Activated CD4-positive, alpha-beta T cell treated with anti-CD3 and anti-CD28 coated beads, Interleukin-2, amount 10 ng/mL, durations not matched to agents 7 days and 5 days (primary cell): ENCODE measurements at places on chromosomes 4 and X. TPM values are rescaled to one million over a fixed set of nuclear protein-coding genes. Genes with fewer than 3 reads are reported as not detected.

TMEM150C gene
- not detected for total RNA-seq

UGT2A1 gene
- not detected for total RNA-seq

COX7B2 gene
- total RNA-seq, result not detected

GLRB gene
- not detected for total RNA-seq

C1QTNF7 gene
- total RNA-seq, result not detected

GRCh38 chr4:95601356-95601755 is 52.6 kb upstream of the UNC5C start:
- DNase-seq, result no peak

DNA sequence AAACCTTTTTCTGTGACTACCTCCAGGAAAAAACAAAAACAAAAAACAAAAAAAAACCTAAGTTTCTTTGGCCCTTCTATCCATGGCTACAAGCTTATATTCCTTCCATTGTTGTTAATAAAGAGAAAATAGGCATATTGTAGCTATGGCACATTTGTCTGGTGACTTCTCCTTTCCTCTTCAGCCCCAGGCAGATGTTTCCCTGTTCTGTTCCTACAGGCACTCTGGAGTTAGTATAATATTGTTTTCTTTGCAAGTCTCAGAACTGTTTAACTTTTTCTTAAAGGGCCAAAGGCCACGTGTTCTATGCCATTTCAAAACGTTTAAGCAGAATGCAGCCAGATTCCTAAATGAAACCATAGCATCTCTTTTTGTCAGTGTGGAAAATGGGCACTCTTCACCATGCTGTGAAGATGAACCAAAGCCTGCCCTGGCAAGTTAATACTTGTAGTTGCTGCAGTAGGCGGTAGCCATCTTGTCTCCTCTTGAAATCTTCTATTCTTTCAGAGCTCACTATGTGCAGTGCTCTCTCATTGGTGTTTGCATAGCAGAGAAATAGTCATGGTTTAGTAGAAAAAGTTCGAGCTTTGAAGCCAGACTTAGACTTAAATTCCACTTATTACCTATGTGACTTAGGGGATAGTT is 44.8 kb upstream of the MTMR1 start:
- no peak for DNase-seq

DNA sequence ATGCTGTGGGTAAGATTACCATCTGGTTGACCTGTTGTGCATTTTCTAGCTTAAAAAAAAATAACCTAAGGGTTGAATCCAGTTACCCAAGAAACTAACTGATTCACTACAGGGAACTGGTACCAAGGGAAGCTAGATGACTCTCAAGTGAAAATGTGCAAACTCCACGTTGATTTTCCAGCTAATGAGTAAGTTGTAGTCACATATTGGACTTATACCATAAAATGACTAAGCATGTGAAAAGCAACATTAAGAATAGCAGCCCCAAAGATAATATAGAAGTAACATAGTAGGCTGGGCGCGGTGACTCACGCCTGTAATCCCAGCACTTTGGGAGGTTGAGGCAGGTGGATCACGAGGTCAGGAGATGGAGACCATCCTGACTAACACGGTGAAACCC is 270.9 kb downstream of the SPRY1 start:
- no peak for DNase-seq

DNA sequence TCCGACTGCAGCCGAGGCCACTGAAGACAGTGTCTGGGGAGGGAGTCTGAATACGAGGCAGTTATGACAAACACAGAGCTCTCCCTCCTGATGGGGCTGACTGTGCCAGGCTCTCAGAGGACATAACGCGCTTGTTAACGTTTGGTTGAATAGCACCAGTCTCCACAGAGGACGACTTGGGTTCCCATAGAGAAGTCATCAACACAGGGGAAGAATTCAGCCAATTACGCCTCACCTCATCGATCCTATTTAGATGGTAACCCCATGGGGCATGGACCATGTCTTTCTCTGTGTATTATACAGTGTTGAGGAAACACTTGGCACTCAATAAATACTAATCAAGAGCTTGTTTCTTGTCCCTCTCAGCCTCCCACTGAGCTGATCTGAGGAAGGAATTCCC is 642.6 kb upstream of the LCORL start:
- DNase-seq, result no peak

DNA sequence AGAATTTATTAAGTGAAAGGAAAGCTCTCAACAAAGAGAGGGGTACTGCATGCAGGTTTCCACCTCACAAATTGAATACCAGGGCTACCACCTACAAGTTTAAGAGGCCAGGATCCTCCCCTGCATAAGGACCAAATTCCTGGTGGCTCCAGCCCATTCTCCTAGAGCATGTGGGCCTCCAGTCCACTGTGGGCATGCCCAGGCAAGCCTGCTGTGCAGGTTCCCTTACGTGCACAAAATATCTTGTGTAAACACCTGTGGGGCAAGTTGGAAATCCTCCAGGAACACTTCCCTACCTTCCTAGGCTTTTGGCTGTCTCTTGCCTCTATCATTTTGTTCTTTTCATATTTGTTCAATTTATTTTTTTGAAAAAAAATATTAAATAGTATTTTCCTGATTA is 724.3 kb downstream of the ARAP2 start:
- no peak for DNase-seq

DNA sequence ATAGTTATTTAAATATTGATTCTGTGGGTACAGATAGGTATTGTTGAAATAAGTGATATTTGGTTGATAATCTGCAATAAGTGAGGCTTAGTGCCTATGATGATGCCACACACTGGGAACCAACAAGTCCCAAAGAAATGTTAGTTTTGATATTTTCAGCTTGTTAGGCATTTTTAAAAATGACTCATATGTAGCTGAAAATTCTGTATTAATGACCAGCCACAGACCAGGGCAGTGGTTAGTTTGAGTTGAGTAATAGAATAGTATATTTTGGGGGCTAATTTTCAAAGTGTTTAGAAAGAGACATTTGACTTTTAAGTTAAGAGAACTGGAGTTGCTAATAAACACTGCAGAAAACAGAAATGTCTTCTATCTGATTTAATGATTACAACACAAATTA is 9.4 kb downstream of the INTU start:
- no peak for DNase-seq

DNA sequence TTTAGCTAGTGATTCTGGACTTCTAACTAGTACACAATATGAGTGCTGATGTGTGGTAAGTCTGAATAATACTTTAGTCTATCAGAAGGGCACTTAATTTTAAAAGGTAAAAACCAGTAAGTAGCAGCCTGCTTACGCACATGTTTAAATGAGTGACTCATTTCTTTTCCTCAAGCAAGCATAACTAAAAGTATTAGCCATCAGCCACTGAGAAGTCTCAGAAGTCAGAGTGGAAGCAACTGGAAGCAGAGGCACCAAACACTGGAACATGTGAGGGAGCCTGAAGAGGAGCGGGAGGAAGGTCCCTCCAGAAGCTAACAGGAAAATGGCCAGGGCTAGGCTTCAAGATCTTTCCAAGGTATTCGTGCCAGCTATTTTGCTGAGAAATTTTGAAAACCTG is 257.7 kb downstream of the RAPGEF2 start:
- no peak for DNase-seq

DNA sequence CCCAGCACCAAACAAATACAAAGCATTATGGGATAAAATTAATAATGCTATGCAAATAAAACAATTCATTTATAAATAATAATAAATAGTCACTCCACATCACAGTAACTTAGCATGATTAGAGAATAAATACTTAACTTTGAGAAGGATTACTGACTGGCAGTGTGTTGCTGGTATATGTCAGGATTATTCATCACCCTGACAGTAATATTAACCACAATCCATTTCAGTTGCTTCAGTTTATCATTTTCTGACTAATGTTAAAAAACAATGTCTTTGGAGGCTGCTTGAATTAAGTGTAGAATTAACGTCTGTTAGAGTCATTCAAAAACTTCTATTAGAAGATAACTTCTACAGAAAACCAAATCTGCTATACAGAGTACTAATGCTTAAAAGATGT is 124.1 kb upstream of the MAB21L2 start:
- no peak for DNase-seq

- peak; percentile 77 for DNase-seq
These were observed 490.6 kb downstream of the IL15 start for GRCh38 chr4:142126890-142127497.

DNA sequence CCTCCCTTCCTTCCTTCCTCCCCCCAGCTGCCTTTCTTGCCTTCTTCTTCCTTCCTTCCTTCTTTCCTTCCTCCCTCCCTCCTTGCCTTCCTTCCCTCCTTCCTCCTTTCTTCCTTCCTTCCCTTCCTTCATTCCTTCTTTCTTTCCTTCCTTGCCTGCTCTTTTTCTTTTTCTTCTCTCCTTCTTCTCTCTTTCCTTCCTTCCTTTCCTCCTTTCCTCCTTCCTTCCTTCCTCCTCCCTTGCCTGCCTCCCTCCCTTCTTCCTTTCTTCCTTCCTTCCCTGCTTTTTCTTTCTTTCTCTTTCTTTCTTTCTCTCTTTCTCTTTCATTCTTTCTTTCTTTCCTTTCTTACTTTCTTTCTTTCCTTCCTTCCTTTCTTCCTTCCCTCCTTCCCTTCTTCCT is 49.1 kb downstream of the STK32B start:
- no peak for DNase-seq

GRCh38 chr4:10186228-10187214 is 69.9 kb upstream of the WDR1 start:
- DNase-seq, result no peak

GRCh38 chr4:21869978-21870745 is 78.4 kb downstream of the KCNIP4 start:
- no peak for DNase-seq
